Keratinocyte (primary cell): ENCODE measurements at places on chromosomes 6 and 20. TPM values are rescaled to one million over a fixed set of nuclear protein-coding genes. Genes with fewer than 3 reads are reported as not detected.

DNA sequence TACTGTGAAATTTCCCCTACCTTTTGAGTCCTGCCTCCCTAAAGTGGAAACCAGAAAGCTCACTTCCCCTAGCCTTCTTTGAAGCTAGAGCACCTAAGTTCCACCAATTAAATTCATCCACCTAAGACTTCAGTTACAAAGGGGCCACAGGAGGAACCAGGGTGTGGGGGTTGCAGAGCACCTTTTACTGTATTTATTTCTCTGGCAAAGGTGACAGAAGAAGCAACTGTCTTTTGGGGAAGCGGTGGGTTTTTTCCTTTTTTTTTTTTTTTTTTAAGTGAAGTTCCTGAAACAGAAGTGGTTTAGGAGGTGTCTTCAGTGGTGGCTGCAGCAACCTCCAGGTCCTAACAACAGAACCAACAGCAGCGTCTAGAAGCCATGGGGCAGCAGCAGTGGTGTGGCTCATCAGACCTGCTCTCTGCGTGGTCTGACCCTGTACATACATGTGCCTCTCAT is 13.1 kb downstream of the PSMB9 start:
- DNase-seq = no peak

DNA sequence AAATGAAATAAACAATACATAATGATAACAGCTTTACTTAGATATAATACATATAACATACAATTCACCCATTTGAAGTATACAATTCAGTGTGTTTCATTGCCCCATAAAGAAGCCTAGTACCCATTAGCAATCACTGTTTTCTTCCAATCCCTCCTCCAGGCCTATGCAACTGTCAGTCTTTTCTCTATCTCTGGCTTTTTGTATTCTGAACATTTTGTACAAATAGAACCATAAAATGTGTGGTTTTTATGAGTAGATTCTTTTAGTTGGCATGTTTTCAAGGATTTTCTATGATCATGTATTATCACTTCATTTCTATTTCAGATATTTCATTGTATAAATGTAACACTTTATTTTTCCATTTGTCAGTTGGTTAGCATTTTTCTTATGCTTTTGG is 54.6 kb upstream of the MYO6 start:
- DNase-seq = no peak

GRCh38 chr20:2624190-2624589 is 28.2 kb upstream of the NOP56 start:
- no peak for DNase-seq

GJA10 gene
- not detected in 3 replicates for polyA plus RNA-seq
